ENCODE measurements at places on chromosomes 2 and 18.

DNA sequence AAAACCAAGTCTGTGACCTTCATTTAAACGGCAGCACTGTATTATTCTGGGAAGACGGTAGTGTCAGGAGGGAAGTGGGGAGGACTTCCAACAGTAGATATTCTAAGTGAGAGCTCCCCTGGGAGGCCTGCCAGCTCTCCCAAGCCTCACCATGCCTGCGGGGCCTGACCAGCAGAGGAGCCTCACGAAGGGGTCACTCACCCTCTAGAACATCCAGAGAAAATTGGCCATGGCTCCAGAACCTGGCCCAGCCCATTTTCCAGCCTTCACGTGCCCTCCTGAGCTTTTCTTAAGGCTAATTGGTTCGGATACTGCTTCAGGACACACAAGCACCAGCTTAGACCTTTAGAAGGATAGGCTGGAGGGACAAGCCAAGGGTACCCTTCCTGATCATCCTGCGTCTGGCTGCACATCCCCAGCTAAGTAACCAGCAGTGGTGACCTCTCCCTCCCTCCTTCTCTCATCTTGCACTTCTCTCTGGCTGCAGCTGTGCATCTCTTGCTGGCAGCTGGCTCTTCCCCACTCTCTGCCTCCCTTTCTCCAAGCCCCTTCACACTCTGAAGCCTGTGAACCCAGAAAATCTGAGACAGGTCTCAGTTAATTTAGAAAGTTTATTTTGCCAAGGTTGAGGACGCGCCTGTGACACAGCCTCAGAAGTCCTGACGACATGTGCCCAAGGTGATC is 120.1 kb upstream of the PKDCC start:
- DNase-seq = no peak

GRCh38 chr2:189304360-189304759 is 124.8 kb upstream of the COL5A2 start:
- no peak for DNase-seq

DNA sequence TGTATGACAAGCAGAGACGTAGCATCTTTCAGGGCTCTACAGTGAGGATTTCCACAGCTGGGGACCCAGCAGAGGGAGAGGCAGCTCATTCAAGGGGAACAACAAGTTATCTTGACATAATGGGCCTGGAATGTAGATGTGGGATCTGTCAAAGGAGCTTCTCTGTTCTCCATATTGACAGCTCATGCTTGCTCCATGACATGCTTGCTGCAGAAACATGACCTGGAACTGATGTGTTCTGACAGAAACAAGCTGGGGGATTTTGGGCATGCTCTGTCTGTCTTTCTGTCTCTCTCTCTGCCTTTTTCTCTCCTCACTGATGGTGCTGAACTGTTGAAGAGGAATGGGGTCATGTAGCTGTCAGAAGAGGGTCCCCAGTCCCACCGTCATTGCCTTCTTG is 79.6 kb downstream of the MMADHC start:
- no peak for DNase-seq

DNA sequence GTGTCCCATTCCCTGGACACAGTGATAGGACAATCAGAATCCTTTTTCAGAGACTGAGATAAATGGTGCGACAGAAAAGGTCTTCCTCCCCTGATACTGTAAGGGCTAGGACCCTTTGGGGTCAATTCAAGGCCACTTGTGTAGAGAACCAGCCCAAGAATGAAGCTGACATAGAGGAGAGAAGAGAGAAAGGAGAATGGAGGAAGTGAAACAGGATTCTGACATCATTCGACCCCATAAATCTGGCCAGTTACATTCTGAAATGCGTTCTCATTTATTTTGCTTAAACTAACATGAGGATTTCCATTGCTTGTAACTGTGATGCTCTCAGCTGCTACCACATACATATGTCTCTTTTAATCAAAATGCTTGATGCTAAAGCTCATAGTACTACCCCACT is 148.1 kb downstream of the TMEM163 start:
- DNase-seq = no peak

- no peak for DNase-seq
Observed at GRCh38 chr2:172091000-172091641, 5.8 kb downstream of the DLX1 start.

DNA sequence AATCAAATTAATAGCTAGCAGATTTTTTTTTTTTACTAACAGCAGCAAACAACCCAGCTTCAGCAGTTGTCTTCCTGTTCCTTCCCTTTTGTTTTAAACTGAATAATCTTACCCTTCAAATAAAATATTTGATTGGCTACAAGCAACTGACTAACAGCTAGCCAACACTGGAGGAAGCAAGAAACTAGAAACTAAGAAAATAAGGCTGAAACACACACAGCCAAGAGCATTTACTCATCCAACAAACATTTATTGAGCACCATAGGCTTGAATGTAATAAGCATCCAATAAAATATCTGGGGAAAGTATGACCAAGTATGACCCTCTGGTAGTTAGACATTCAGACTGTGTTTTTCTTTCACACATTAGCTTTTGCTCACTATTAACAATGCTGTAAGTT is 189.2 kb downstream of the CD226 start:
- DNase-seq = no peak

GRCh38 chr2:55418072-55418471 is 1.6 kb downstream of the CCDC88A start:
- no peak for DNase-seq

GRCh38 chr2:178498137-178498536 is 17.9 kb downstream of the PLEKHA3 start:
- DNase-seq = no peak

DNA sequence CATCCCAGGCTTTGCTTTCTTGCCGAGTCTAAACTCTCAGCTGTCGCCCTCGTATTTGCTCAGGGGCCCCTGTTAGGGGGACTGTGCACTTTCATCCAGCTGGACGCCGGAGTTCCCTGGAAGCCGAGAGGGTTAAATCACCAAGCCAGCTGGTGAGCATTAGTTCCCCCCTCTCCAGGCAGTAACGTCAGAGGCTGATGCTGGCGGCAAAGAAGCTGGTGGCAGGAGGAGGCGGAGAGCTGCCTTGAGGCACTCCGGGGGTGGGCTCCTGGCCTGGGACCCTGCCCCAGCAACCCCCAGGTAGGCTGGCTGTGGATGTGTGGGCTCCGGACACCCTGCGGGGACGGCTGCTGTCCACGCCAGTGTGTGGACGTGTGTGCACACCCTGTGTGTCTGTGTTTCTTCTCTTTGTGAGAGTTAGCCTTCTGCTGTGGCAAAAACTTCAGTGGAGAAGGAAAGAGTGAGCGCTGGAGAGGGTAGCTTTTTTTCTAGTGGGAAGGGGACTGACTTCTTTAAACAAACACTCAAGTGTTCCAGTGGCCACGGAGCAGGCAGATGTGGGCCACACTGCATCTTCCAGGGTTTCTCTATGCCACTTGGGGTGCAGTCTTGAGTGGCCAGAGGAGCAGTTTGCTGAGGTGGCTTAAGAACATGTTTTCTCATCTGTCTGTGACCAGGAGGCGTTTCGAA is 84.7 kb downstream of the GLI2 start:
- peak; percentile 81 for DNase-seq

- no peak for DNase-seq
Observed at GRCh38 chr2:223034221-223034975, 17.6 kb upstream of the KCNE4 start.

- DNase-seq = no peak
Observed at GRCh38 chr2:74097574-74097973, 50.1 kb downstream of the BOLA3 start.
